ENCODE measurements at places on chromosomes 2 and 18.

- DNase-seq = no peak
These were observed 236.8 kb downstream of the ZBTB7C start for GRCh38 chr18:48172226-48173006.

GRCh38 chr2:151946899-151947812 lies 118.9 kb upstream of the ARL5A start:
- DNase-seq = no peak

- no peak for DNase-seq
These were observed 121.5 kb upstream of the PDE1A start for GRCh38 chr2:182548031-182548950.

DNA sequence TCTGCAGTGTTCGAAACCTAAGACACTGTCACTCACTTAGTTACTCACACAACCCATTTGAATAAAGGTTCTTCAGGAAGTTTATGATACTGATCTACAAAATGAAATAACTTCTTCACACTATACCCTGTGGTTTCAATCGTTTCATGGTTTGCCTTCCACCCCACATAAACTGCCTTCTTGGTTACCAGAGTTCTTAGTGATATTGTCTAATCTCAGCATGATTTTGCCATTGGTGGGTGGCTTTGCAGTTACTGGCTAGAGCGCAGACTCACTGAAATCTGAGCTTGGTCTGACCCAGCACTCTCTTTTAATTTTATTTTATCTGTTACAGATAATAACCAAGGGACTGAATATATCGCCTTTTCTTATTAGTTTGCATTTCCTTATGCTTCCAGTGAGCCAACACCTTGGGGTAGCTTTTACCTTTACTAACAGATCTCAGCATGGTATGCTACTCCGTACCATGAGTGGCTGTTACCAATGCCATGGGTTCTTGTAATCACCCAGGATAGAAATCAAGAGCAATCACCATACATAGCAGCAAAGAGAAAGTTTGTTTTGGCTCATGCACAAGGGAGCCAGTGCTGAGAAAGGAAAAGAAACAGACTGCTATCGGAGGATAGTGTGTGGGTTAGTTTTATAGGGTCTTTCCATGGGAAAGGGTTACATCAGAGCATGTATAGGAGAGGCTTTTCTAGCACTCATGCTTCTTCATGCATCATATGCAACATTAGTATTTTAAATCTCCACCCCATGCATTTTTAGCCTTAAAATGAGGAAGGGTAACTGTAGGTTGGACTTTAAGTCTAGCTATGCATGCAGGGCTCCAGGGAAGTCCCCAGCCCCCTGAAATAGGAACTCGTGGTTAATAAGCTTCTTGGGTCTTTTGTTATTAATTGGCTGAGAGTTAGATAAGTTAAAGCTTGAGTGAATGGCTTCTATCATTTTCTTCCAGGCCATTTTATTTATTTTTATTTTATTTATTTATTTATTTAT lies 33.3 kb downstream of the ANXA4 start:
- no peak for DNase-seq

DNA sequence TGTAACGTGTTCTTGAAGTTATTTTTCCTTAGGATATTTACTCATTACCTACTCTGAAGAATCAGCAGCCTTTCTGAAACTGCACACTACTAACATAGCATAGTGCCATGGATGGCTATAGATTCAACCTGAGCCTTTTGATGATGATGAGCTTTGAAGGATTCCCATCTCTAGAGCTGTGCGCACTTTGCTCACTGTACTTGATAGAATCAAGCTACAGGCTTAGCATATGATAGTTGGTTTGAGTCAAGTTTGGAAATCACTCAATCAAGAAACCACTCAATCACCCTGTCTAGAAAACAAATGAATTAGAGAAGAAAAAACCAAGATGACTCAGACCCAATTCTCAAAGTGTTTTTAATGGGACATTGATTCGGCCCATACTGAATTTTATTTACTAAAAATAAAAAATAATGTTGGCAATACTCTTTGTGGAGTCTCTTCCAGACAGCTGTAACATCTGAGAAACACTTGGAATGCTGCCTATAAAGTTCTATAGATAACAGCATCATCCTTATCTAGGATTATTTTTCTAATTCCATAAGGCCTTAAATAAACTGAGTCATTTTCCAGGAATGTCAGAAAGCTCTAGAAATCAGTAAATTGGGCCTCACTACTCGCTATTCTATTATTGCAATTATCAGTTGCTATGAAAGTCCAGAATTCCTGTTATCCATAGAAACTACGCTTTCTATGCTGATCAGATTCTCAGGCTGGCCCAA lies 259.0 kb upstream of the ERBB4 start:
- DNase-seq = no peak

- no peak for DNase-seq
These were observed 32.1 kb upstream of the DOCK10 start for GRCh38 chr2:225074366-225074765.

DNA sequence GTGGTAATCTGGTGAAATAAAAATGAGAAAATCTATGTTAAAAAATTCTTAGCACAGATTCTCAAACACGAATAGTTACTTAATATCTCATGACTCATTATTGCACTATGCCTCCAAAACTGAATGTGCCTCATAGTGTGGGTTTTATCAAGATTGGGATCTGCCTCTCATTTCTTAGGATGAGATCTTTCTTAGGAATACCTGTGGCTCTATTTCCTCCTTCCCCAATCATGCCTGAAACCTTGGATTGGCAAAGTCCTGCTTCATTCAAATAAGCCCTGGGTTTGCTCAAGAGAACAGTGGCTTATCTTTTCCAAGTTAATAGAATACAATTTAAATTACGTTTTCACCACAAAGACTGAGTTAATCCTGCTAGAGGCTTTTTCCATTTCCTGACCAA lies 100.3 kb downstream of the DPP10 start:
- no peak for DNase-seq

DNA sequence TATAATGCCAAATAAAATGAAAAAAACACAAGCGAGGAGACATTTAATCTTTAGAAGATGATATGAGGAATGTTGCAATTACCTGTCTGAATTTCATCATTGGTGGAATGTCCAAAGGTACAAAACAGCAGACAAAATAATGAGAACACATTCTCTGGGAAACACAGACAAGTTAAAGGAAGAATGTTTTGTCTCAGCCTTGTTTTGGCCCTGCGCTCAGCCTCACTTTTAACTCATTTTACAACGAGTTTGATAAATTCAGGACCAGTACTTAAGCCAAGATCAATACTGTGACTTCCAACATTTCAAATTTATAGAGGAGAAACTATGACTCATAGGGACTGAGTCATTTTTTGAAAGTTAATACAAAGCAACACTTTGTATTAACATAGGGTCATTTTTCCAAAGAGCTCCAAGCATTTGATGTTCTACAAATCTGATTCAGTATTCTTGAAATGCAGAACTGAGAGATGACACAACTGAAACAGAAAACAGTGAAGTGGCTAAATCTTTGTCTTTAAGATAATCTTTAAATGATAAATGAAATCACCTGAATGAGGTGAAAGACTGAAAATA lies 833.2 kb upstream of the CHAC2 start:
- no peak for DNase-seq

DNA sequence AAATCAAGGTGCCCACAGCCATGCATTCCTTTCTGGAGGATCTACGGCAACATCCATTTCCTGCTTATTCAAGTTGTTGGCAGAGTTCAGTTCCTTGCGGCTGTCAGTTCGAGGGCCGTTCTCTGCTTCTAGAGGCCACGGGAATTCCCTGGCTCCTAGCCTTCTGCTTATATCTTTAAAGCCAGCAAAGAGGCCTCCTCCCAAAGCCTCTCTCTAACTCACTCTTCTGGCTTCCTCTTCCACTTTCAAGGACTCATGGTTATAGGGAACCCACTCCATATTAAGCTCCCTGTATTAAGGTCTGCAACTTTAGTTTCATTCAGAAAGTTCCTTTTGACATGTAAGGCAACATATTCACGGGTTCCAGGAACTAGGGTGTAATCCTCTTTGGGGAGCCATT lies 150.1 kb upstream of the RMP24 start:
- DNase-seq = no peak

DNA sequence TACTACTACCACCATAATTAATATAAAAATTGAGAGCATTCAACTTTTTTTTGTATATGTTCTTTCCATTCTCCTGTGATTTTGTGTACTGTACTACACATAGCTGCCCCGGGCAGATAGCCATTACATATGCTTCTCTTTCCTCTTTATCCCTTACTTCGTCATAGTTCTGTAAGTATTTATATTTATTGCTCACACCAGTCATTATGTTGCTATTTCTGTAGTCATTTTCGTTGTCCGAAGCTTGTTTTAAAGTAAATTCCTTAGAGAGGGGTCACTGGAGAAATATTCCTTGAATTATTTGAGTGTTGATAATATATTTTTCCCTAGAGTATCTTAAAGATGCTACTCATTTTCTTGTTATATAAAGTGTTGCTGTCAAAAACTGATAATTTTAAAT lies 144.0 kb downstream of the CLIP4 start:
- no peak for DNase-seq

DNA sequence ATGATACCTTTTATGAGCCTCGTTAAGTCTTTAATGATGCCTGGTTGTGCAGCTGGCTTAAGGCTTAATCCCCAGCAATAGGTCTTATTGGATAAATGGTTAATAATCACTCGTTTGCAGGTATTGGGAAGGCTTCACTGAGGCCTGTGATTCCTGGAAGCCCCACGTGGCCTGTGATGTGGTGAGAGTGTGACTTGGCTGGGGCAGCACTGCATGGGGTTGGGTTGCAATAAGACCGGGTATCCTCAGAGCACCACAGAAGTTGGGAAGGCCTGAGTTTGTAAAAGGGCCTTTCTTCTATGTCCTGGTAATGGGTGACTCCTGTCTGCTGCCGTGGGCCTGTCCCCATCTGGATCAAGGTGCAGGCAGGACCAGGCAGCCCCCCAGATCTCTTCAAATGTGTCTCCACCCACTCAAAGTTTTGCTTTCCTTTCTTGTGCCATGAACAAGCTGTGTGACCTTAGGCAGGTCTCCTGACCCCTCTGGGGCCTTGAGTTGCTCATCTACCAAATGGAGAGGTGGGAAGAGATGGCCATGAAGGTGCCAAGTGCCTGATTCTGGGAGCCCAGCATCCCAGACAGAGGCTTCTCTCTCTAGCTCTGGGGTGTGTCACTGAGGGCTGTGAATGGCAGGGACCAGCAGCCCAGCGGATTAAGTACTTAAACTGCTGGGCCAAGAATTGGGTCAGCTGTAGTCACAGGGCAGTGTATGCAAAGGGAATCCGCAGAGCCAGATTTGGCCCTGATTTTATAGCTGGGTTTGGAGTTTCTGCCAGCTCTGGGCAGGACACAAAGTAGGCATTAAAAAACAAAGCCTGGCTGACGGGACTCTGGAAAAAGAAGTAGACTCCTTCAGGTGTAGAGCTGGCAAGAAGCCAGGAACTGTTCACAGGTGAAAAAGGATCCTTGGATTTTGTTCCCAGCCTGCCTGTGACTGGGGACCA lies 24.4 kb downstream of the LBH start:
- DNase-seq = no peak
